ENCODE measurements at places on chromosomes 7 and 10. TPM values are rescaled to one million over a fixed set of nuclear protein-coding genes. Genes with fewer than 3 reads are reported as not detected.
A peak's percentile ranks its signal among the peaks of the same experiment; 100 is the strongest.

GRCh38 chr10:44415121-44415520, 30.2 kb upstream of the CXCL12 start:
- no peak for DNase-seq

GRCh38 chr7:32658034-32658433, 162.7 kb downstream of the AVL9 start:
- no peak for DNase-seq

- DNase-seq = no peak
These were observed 2.5 kb upstream of the ANXA11 start for GRCh38 chr10:80207768-80208370.

The GNAT3 gene
- 4.0 TPM for total RNA-seq

- DNase-seq = no peak
These were observed 85.4 kb upstream of the GSDME start for GRCh38 chr7:24842449-24843241.

DNA sequence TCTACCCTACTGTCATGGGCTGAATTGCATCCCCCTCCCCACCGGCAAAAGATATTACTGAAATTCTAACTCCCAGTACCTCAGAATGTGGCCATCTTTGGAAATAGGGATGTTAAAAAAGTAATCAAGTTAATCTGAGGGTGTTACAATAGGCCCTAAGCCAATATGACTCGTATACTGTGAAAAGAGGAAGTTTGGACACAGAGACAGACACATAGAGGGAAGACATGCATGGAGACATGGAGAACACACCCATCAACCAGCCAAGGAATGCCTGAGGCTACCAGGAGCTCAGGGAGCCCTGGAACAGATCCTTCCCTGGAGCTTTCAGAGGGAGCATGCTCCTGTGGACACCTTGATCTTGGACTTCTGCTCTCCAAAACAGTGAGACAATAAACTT, 138.2 kb upstream of the ADO start:
- no peak for DNase-seq

The CFAP46 gene
- total RNA-seq = 0.41 TPM

DNA sequence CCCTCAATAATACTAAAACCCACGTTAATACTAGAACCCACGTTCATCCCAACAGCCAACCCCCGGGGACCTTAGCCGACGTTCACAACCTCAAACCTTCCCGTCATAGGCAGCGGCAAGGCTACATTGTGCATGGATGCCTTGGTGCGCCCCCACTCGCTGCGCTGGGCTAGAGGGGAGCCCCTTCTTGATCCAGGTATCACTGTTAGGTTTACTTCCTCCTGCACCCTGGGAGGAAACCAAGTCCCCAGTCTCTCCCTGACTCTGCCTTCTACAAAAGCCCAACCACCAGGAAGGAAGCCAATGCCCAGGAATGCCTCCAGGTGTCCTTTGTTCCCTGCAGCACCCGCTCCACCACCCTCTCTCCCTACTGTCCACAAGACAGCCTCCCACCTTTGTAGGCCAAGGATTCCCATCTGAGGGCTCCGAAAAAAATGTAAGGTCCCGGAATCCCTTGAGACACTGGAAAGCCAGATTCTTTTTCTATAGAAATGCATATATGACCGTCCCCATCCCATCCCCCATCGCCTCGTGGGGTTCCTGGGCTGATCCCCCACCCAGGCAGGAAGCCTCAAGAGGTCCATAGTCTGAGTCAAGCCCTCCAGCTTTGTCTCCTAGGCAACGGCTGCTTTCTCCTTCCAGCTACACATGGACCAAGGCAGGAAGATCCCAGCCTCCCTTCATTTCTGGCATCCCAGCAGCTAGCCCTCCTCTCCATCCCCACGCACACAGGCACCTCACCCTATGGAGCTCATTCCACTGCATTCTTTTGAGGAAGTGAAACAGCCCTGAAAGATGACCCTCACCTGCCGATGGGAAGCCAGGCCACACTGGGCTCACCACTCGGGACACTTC, 25.2 kb downstream of the CTBP2 start:
- no peak for DNase-seq

- no peak for DNase-seq
These were observed 34.0 kb downstream of the DLD start for GRCh38 chr7:107924841-107925504.

The GBX1 gene
- not detected for total RNA-seq

DNA sequence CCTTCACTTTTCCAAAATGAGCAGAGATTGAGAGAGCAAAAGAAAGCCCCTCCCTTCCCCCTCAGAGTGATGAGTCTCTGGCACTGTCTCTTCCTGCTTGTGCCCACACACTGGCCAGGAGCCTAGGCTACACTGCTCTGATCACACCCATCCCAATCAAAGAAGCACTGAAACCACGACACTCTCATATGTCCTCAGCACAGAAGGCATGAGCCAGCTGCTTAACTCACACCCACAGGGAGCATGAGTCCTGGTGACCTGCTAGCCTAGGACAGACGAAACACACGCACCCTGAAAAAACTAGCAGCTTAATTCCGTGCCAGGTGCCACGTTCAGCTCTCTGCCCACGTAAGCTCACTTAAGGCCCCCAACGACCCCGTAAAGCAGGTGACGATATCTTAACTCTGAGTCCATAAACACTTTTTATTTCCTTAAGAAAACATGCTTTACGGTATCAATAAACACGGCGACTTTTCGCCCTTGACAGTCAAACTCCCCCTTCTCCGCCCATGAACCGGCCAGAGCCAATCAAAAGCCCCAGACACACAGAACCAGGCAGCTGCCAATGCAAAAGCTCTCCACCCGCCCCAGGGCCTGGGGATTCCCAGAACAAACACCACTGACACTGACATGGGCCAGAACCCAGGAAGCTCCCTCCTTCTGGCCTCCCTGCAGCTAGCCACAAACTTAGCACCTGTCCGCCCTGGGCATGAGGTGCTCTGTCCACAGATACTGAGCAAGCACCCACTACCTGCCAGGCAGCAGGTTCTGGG, 69.0 kb downstream of the TNRC18 start:
- DNase-seq = peak; percentile 81

The CLRN3 gene
- not detected for total RNA-seq

The SLC16A12 gene
- total RNA-seq = 3.1 TPM

DNA sequence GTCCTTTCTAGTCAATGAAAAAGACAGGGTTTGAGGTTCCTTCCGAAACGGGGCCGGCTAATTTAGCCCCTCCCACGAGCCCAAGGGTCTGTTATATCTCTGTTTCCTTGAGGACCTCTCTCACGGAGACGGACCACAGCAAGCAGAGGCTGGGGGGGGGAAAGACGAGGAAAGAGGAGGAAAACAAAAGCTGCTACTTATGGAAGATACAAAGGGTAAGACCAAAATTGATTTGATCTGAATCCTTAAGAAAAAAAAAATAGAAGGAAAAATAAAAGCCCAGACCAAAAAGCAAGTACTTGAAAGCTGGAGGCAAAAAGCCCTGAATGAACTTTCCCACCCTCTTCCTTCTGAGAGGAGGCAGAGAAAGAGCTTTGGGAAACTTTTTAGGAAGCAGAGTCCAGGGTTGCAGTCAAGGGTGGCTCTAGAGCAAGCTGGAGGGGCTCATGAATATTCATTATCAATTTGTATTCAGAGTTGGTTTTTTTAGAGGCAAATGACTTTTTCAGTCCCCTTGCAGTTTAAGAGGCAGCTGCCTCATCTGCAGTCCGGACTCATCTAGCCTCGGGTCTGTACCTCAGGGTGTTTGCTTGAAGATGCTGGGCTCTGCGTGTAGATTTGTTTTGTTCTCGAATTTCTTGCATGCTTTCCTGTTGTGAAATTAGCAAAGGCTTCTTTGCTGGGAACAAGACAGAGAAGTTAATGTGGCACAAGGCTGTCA, at the start of gene ENTPD1:
TSS of gene ENTPD1 (plus strand) at position 123 of the 721 bp plus-strand sequence. CDS start at position 200, 77 bp downstream.
- peak; percentile 16 for DNase-seq

GRCh38 chr7:1936531-1937251, 266.6 kb downstream of the ELFN1 start:
- no peak for DNase-seq

The PRRT4 gene
- 7.6 TPM for total RNA-seq

- peak; percentile 94 for DNase-seq
These were observed 32.4 kb downstream of the UNC5B start for GRCh38 chr10:71244431-71245419.

- DNase-seq = no peak
These were observed 96.6 kb upstream of the CACUL1 start for GRCh38 chr10:118851062-118852035.

GRCh38 chr7:79495544-79496272, 42.2 kb upstream of the MAGI2 start:
- no peak for DNase-seq

DNA sequence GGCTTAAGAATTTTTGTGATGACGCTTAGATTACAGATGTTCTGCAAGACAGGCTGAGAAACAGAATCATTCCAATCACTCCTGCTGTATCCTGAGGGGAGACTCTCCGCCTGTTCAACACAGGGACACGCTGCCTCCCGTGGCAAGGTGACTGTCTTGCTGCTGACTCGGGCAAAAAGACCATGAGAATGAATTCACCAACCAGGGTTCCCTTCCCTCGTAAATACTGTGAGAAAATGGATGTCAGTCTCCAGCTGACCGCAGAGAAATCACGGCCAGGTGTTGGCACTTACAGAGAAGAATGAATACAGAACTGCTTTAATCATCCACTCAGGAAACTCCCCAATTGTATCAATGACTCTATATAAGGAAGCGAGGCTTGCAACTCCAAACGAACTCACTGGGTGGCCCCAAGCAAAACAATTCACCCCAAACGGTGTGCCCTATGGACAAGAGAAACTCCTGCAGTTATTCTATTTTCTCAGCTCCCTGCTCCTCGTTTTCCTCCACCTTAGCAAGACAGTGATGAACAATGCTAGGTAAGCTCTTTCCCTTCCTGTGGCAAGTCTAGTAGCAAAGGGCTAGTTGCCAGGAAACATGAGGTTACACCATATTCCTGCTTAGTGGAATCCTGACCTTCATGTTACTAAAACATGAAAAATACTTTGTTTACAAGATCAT, 22.8 kb downstream of the GNA12 start:
- DNase-seq = no peak

GRCh38 chr7:151144387-151144786, 23.1 kb downstream of the GBX1 start:
- no peak for DNase-seq

GRCh38 chr10:71825217-71825616, 25.8 kb downstream of the PSAP start:
- DNase-seq = no peak

The TMEM229A gene
- total RNA-seq = not detected

DNA sequence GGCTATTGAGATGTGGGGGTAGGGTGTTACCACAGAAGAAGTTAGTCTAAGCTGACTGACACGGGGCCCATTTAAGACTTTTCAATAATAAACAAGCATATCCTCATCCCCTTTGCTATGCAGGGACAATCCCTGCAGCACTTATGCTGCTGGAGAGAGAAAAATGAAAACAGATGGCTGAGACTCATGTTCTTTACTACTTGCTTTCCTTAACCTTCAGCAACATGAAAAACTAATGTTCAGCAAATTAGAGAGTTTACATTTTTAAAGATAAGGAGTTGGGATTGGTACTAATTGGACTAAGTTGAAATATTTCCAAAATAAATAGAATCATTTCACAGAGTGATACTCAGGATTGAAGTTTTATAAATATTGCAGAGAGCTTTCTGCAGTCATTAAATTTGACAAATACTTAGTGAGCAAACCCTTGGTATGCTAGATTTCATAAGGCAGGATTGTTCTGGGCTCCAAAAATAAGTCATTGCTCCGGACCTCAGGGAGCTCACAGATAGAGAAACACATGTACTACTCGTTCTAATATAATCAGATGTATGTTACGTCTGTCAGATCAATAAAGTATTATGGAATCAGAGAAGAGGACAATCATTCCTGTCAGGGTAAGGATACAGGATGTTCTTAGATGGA, 147.1 kb upstream of the LRRN3 start:
- DNase-seq = peak; percentile 24

All from tongue (tissue), 3 donors.